ENCODE measurements at places on chromosomes 3 and 15.

GRCh38 chr3:100002599-100003350, 111.5 kb downstream of the FILIP1L start:
- peak; percentile 65 for DNase-seq

DNA sequence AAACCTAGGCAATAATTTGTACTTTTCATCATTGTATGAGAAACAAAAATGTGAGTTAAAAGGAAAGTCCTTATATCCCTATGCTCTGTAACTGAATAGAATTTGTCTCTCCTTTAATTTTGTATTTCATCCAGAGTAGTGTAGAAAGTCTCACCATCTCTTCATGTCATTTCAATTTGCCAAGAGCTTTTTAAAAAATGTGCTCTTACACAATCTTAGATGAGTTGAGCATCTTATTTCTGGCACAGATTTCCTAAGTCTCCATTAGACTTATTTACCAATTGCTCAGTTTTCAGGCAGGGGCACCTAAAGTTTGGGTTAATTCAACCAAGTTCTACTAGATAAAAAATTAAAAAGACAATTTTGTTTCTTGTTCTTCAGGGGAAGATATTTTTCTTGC, 201.5 kb upstream of the RBMS3 start:
- no peak for DNase-seq

GRCh38 chr3:53269888-53270880, 14.4 kb upstream of the TKT start:
- DNase-seq, result peak; percentile 86

DNA sequence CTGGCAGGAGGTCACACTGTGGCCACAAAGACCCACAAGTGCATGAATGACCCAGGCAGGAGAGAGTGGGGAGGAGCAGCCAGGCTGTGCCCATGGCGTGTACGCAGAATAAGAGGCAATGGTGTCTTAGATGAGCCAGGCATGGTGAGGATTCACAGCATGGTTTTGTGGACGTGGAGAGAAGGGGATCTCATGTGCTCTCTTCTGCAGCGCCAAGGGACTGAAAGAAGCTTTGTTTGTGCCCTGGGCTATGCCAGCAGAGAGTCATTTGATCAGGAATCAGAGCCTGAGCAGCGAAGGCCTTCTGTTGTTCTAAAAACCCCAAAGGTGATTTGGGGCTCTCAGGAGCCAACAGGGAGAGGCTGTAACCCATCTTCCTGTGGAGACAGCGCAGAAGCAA, 18.7 kb upstream of the RPP14 start:
- DNase-seq, result no peak

- DNase-seq, result no peak
Observed at GRCh38 chr3:69690-70089, 126.9 kb upstream of the CHL1 start.

DNA sequence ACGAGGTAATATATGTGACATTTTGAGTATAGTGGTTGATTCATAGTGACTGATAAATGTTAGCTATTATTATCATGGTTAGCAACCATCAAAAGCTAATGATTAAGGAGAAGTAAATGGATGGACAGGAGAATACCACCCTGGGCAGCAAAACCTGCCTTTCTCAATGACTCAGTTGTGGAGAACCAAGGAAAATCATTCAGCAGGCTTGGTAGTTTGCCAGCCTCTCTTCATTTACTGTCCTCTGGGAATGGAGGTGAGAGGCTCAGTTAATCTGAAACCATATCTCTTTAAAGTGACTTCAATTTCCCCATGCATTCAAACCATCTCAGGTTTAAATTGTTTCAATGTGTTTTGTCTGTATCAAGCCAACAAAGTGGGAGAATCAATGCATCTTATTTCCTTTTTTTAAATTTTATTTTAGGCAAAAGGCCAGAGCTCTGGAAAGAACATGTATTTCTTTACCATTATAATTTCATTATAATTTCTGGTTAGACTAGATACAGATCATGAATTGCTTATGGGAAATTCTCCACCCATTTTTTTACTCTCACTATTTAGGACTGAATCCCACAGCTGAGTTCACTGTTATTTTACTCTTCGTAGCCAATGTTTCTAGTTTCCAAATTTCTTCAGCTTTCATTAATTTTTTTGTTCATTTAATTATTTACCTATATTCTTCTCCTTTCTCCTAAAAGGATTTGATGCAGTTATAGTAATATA, 2.7 kb downstream of the TM4SF18 start:
- peak; percentile 74 for DNase-seq

DNA sequence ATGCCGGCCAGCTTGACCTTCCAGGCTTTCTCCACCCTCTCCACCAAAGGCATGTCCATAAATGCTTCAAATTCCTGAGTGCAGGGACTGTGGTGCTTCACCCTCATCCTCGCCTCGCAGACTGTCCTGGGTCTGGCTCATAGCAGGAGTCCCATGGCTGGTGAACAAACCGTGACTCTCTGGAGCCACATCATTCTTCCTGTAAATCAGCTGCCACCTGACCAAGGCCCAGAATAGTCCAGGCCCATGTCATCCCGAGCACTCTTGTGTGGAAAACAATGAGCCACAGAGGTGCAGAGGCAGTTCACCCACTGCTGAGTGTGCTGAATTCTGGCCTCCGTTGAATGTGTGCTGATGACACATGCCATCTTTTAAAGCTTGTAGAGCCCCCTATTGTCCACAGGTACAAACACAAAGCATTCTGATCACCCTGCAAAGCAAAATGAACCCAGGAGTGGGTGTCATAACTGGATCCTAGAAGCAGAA, 68.6 kb downstream of the ABHD5 start:
- no peak for DNase-seq

DNA sequence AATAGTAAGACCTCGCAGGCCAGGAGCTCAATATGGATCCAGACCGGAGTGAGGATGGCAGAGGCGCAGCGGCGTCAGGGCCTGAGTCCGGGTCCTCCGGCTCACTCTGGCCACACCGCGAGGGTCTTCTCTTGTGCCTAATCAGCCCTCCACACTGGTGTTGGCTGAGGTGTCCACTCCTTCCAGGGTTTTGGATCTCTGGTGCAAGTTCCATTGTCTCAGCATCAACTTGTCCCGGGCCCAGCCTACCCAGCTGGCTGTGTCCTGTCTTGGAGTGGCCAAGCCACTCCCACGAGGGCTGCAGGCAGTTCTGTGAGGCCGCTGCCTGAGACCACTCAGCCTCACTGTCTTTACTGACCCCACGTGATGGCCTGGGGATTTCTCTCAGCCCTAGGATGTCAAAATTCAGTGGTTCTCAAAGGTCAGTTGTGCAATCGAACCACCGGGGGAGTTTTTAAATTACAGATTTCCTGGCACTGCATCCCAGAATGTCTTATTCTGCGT, 12.6 kb upstream of the GOLGA6L7 start:
- DNase-seq, result no peak
